Epithelial cell of esophagus (primary cell): ENCODE measurements at places on chromosomes 3 and 15.
A peak's percentile ranks its signal among the peaks of the same experiment; 100 is the strongest.

GRCh38 chr3:12138044-12138443, 20.7 kb downstream of the TIMP4 start:
- peak; percentile 26 for DNase-seq

DNA sequence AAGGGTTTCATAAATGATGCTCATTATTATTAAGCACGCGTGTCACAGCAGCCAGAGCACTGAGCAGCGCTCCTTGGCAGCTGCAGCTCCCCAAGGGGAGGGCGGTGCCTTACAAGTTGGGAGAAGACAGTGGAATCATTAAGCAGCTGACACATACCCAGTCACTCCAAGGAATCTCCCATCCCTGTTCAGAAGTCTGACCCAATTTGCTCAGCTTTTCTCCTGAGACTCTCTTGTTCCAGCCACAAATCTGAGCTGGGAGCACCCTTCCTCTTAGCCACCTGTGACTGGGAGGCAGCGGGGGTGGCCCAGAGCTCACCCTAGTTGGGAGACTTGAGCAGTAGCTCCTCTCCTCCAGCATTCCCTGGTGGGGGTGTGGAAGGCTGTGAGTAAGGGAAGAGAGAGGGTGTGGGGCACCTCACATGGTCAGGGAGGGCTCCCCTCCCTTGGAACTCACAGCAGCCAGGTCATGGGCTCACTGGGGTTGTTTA, 64.3 kb downstream of the DUT start:
- peak; percentile 89 for DNase-seq

- no peak for DNase-seq
Measured at GRCh38 chr3:152823781-152824180, 11.2 kb upstream of the P2RY1 start.

- peak; percentile 83 for DNase-seq
Measured at GRCh38 chr3:194395212-194395611, 3.9 kb downstream of the GP5 start.

DNA sequence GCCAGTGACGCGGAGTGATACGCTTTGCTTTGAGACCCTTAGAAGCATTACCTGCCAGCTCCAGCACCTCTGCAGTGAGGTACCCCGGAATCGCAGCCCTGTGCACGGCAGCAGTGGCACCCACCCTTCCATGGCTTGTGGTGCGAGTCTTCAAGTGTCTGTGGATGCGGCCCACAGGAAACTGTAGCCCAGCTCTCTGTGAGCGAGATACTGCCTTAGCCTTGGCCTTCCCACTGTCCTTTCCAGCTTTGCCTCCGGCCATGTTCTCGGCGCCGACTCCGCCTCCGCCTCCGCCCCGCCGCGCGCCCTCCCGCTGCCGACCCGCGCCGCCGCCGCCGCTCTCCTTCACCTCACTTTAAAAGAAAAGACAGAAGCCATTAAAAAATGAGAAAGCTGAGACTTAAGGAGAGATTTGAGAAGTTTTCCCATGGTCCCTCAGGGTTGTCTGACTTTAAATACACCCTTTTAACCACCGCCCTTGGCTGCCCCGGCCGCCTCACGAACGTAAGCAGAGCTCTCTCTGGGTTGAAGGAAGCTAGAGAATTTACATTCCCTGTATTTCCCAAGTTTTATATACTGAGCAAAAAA, 78.5 kb upstream of the FAM174B start:
- DNase-seq, result no peak

DNA sequence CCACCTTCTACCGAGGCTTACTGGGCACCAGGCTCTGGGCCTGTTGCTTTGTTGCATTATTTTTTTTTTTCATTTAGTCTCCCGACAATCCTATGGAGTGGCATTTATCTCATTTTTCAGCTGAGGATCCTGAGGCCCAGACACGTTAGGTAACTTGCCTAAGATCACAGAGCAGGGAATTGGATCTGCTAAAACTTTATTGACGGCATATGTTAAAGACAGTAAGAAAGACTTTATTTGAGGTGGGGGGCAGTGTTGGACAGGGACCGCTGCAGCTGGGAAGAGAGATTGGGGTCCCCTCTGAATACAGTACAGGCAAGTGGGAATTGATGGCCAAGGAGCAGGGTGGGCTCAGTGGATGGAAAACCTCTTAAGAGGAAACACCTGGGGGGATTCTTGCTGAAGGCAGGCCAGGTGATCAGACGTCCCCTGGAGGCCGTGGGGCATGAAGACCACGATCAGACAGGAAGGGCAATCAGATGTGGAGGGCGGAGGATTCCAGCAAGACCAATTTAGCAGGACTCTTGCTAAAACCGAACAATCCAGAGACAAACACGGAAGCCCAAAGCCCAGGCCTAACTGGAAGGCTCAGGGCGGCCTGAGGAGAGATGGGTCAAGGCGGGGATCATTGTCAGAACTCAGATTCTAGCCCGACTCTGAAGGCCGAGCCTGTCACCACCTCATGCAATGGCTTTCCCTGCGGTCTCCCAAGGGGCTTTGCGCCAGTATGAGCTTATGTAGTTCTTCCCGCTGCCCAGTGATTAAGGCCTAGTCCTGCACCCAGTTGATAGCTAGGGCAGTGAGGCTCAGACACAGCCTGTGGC, 53.7 kb downstream of the RGMA start:
- no peak for DNase-seq

GRCh38 chr3:98920166-98920565, 18.7 kb upstream of the DCBLD2 start:
- DNase-seq, result no peak

- peak; percentile 28 for DNase-seq
Measured at GRCh38 chr15:63763476-63764123, 70.1 kb downstream of the HERC1 start.

DNA sequence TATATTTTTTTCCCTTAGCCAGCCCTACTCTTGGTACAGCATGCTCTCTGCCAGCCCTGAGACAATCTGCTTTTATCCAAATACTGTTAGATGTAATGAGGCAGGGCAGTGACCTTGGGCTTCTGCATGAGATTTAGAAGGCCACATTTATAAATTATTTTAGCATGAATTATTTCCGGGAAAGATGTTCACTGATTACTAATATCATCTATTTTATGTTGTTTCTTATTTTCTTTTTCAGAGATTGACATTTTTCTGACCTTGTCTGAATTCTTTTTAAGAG, 23.1 kb downstream of the CRTC3 start:
- DNase-seq, result no peak

- no peak for DNase-seq
Measured at GRCh38 chr15:65712415-65712814, 79.7 kb downstream of the DENND4A start.

- DNase-seq, result no peak
Measured at GRCh38 chr3:104989878-104990277, 376.8 kb upstream of the ALCAM start.

- DNase-seq, result no peak
Measured at GRCh38 chr3:11898611-11899325, 52.1 kb upstream of the TAMM41 start.

DNA sequence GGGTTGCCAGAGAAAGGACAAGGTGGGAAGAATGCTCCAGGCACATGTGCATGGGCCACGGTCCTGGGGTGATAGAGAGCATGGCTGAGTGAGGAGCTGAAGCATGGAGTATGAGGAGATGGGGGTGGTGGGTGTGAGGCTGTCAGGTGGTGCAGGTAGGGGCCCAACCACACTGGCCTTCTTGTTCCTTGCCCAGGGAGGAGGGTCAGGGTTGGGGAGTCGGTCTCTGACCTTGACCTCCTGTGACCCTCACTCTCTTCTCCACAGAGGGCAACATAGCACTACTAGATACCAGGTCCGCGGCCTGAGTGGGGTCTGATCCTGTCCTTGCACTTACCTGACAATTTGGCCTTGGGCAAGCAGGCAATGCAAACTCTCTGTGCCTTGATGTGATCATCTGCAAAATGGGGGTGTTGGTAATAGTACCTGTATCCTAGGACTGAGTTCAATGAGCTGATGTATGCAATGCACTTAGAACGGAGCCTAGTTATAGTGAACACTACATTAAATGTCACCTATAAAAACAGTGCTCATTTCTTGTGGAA, 75.2 kb downstream of the EEFSEC start:
- no peak for DNase-seq

DNA sequence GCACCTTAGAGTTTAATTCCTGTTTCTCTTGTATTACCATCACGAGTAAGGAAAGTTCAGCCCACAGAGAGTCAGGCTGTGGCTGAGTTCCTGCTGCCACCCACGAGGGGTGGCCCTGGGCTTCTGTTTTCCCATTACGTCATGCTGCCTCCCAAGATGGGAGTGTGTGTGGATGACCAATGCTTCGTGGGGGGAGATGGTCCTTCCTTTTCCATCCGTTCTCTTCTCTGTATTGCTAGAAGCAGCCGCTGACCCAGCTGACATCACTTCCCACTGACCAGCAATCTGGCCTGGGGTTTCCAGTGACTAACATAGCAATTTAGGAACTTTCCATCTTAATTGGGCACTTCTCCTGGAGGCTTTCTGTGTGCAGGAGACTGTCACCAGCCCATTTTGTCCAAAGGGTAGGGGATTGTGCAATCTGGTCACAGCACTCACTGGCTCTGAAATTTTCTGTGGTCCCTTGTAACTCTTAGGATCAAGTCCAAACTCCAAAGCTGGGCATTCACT, 9.3 kb downstream of the IRAK2 start:
- DNase-seq, result peak; percentile 37

DNA sequence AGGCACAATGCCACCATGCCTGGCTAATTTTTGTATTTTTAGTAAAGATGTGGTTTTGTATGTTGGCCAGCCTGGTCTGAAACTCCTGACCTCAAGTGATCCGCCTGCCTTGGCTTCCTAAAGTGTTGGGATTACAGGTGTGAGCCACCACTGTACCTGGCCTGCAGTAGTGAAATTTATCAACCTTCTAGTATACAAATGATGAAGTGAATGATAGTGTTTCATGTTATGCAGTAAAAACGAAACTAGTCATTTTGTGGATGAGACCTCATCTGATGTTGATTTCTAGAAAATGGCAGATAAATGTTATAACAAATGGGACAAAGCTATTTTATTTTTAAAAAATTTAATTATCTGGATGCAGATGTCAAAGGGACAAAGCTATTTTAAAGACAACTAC, 32.9 kb downstream of the NXPE3 start:
- DNase-seq, result no peak

DNA sequence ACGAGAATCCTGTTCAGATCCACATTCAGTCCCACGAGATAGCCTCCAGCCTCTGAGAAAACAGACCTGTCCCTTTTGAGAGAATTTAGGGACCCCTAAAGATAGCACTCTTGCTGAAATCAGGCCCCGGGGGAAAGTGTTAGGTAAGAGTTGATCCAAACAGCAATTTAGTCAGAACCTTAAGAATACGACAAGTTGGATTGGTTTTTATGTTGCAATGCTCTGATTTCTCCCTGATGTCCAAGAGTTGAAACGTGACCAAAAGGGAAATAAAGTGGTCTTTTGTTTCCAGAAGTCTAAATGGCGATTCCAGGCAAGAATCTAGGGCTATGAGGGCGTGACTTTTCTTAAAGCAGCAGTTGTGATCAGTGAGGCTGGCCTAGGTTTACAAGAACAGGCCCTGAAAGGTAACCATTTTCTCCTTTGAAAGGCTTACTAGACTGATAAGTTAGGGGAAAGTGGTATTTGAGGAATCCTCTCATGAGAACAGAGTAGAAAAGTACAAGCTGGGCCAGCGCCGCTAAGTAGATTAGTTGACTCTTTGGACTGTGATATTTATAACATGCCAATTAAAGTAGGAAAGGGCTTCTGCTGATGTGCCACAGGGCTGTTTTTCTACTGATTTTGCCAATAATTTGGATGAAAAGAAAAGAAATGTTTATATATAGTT, 4.9 kb downstream of the MAN2A2 start:
- no peak for DNase-seq

GRCh38 chr3:52456800-52457183, 1.4 kb downstream of the NISCH start:
- no peak for DNase-seq

DNA sequence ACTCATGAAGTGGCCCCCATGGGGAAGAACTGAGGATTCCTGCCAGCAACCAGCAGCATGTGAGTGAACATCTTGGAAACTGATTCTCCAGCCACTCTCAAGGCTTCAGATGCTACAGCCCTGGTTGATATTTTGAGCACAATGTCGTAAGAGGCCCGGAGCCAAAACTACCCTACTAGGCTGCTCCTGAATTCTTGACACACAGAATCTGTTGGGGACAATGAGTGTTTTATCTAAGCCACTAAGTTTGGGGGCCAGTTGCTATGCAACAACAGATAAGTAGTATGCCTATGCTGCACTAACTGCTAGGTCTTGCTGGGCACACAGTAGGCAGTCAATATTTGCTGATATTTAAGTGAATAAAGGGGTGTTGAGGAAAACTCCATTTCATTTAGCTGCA, 89.9 kb upstream of the CHL1 start:
- DNase-seq, result no peak

DNA sequence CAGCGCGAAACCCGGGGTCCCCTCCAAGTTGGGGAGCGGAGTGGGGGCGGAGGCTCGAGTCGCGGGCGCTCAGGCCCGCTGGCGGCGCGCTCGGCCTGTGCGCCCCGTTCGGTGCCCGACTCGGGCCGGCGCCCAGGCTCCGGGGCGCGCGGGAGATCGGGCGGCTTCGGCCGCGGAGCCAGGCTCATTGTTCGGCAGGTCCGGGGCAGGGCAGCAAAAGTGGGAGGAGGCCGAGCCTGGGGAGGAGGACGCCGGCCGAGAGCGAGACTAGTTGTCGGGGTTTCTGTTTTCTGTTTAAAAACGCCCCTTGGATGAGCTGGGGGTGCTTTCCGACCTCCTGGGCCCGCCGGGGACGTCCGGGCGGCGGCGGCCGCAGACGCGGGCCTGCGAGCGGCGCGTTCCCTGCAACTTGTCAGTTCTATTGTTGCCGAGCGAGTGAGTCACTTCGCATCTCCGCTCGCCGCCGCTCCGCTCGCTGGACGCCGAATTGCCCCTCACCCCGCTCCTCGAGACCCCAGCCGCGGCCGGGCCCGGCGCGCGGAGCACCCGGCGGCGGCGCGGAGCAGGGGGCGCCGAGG, 676 bp downstream of the TCF12 start:
- DNase-seq, result peak; percentile 78

DNA sequence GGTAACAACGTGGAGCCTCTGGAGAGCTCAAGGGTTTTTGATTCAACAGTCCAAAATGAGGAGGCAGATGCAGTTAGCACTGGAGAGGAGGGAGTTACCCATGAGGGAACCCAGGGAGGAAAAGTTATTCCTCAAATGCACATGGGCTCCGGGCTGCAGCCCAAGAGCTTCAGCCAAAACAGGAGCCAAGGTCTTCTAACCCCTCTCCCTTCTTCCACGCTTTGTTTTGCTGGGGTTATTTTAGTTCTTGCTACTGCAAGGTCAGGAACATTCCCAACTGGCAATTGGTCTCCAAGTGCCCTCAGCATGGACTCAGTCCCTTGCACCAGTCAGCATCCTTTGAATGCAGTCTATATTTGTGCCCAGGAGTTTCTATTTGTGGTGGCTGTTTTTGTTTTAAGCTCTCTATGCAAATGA, 90.0 kb downstream of the TGFBR2 start:
- no peak for DNase-seq

- peak; percentile 90 for DNase-seq
Measured at GRCh38 chr15:75921732-75922703, 18.3 kb downstream of the FBXO22 start.

DNA sequence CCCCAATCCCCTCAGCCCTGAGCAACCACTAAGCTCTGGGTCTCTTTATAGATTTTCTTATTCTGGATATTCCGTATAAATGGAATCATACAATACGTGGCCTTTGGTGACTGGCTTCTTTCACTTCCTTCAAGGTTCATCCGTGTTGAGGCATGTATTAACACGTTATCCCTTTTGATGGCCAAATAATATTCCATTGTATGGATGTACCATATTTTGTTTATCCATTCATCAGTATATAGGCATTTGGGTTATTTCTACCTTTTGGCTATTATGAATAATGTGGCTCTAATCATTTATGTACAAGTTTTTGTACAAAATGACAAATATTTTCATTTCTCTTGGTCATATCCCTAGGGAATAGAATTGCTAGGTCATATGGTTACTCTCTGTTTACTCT, 284.4 kb downstream of the FAM43A start:
- no peak for DNase-seq

GRCh38 chr3:173743111-173743510, 345.6 kb downstream of the NLGN1 start:
- DNase-seq, result peak; percentile 70
